ENCODE measurements at places on chromosomes 5 and 9.

DNA sequence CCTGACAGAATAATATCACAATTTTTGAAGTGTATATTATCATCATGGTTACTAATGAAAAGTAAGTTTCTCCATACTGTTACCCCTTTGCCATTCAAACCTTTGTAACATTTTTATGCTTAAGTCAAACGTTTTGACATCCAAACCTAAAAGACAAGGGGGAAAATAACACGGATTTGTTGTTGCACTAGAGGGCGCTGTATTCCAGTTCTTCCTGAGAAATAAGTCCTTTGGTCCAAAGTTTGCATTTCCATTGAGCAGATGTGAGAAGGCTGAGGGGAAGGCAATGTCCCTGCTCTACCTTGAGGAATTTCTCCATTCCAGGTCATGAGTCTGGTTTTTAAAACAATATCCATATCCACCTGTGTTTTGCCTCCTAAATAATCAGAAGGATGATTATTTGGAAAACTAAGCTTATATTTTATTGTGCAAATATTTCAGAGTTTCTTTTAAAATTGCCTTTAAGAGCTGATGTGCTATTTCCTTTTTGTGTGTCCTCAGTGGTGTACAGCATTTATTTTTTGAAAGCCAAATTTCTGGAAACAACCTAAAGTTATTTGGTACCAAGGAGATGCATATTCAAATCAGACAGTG, 9.7 kb downstream of the LECT2 start:
- H3K4me3 ChIP-seq, result no peak overlapping the region
- no peak overlapping the region for H3K27ac ChIP-seq
- H3K27me3 ChIP-seq, result no peaks in the 10 kb centered on the region
- DNase-seq, result no peak
- H3K36me3 ChIP-seq, result no peaks in the 10 kb centered on the region

DNA sequence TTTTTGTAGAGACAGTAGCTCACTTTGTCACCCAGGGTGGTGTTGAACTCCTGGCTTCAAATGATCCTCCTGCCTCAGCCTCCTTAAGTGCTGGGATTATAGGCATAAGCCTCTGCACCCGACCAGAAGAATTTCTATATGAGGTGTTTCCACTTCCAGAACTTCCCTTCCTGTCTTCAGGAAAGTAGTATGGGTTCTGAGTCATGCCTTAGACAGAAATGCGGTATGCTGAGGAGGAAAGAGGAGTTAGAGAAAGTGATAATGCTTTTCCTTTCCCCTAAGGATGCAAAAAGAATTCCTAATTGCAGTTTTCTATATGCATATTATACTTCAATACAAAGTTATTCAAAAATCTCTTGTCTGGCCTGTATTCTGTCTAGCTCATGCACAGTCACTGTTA, 16.4 kb upstream of the ADAMTSL1 start:
- H3K36me3 ChIP-seq, result no peaks in the 10 kb centered on the region
- no peaks in the 10 kb centered on the region for H3K27me3 ChIP-seq
- H3K4me1 ChIP-seq, result no peaks in the 10 kb centered on the region
- H3K4me3 ChIP-seq, result no peak overlapping the region

DNA sequence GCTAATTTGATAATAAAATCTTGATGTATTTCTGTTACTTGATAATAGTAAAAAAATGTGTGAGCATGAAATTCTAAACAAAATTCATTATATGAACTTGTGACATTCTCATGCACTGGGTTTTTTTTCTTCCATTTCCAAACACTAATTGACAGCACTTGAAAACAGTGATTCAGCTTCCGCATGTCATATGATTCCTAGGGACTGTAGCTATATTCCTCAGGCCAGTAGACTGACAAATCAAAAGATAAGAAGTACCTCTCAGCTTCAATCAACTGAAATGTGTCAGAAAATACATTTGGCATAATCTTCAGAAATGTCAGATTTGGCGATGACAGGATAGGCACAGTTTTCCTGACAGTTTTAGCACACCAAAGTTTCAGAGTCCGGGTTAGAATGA, 52.5 kb downstream of the EFNA5 start:
- no peak overlapping the region for H3K4me3 ChIP-seq
- DNase-seq, result no peak
- H3K4me1 ChIP-seq, result 0 out of 2 replicates have a peak, but pooled peaks cover 3% of the 10 kb centered on the region
- H3K27me3 ChIP-seq, result no peaks in the 10 kb centered on the region

DNA sequence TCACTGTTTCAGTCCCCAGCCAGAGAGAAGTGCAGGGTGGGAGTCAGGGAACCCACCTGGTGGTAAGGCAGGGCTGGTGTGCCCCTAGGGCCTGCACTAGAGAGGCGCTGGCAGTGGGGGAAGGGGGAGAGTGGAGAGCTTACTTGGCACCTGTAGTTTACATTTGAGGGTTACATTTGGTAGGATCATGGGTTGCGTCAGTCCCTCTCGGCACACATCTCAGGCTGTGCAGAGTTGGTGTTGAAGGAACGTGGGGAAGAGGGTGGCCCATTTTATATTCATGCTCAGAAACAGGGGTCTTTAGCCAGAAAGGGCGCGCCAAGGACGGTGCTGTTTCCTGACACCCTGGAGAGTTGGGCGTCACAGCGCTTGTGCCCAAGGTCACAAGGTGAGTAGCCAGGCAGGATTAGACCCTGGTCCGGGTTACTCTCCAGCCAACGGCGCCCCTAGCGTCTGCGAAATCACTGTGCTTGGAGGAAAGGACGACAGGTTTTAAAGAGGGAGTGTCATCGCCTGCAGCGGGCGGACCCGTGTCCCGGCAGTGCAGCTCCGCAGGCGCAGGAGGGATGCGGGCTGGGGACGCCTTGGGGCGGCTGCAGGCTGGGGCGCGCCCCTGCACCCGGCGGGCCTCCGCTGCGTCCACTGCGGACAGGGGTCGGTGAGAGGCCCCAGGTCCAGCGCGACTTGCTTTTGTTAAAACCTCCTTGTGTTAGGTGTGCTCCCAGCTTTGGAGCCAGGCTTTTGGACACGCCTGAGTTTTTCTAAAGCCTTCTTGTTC, 272.6 kb downstream of the FANCC start:
- no peak overlapping the region for H3K27ac ChIP-seq
- no peak for DNase-seq
- H3K27me3 ChIP-seq, result no peaks in the 10 kb centered on the region
- H3K4me3 ChIP-seq, result no peak overlapping the region
- H3K4me1 ChIP-seq, result no peaks in the 10 kb centered on the region

All from GM12878 (cell line).